T-helper 1 cell (primary cell): ENCODE measurements at places on chromosomes 11 and 22.
A peak's percentile ranks its signal among the peaks of the same experiment; 100 is the strongest.

DNA sequence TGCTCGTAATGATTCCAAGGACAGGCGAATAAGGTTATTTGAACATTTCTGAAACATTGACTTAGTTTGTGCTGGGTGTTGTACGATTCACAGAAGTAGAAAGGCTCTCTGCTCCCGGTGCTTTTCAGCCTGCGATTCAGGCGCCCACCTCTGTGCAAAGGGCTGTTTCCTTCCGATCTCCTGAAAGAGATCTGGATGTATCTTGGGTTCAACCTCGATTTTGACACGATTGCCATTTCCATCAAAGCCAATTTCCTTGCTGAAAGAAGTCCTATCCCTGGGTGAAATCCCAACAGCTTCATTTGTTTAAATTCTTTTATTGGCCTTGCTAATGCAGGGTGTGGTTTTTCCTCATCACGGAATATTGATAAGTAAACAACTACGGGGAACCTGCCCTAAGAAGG lies 1.1 kb upstream of the ZC3H12C start:
- no peak for DNase-seq

DNA sequence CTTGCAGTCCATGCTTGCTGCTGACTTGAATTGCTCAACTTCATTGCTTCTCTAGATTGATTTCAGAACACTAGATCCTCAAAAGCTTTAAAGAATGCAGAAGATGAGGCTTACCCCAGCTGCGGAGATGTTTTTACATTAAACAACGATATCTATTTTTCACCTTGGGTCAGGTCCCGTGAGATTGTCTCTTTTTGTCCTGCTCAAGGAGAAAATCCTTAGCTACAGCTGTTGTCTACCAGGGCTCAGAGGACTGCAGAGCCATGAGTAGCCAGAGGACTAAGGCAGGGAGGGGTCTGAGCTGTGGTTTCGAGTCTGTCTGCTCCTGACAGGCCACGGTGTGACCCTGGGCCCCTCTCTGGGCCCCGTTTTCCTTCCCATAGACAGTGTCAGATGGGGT lies 51.4 kb downstream of the PKNOX2 start:
- DNase-seq, result no peak

DNA sequence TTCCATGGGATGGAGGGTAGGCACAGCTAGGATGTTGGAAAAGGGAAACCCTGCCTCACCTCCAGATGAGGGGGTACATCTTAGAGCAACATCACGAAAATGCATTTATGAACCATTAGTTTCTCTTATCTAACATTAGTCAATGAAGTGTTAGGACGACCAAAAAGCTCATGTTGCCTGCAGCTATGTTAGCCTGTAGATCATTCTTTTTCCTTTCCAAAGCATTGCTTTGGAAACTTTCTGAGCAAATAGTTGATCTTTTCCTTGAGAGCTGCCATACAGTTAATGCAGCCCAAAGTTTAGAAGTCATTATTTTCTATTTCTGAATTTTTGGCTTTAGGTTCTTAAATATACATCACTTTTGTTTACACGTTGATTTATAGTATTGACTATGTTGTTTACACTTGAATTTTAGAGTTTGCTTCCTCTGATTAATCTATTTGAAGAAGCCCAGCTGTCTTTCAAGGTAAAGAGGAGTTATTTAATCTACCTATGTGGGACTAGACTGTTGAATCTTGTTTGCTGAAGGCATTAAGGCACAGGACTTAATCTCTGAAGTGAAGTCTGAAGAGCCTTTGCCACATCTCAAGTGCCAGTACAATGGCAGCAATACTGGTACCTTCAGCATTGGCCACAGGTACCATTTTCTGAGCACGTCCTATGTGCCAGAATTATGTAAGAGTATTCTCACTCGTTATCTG lies 11.0 kb downstream of the POU2AF3 start:
- no peak for DNase-seq

DNA sequence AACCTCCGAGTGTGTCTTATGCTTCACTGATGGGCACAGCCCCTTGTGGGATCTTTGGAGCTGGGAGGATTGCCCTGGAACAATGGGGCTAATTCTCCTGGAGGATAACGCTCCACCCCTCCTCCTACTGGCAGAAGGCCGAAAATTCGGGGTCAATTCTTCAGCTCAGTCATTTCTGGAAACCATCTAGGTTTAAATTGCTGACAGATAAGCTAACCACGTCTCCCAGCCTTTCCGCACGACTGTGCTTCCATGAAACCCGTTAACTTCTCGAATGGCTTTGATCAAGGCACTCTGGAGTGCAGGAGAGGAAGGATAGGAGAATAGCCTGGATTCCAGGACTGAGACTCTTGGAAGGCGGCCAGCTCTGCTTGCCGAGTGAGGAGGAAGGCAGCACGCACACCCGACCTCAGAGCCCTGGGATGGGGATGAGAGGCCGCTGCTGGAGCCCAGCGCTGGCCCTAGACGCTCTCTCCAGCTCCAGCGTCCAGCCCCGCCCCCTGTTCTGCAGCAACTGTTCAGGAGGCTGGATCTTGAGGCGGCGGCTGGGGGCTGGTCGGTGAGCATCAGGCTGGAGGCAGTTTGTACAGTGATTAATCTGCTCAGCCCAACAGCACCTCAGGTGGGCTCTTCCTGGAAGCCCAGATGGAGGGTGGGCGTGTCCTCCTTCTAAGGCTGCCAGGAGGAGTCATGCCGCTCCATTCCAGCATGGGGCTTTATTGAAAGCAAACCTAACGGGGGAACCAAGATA lies 176.7 kb upstream of the NCAM1 start:
- DNase-seq, result no peak

- DNase-seq, result no peak
Measured at GRCh38 chr11:79117488-79117887, 323.3 kb downstream of the TENM4 start.

GRCh38 chr11:27427183-27427980 lies 45.2 kb downstream of the LGR4 start:
- DNase-seq, result no peak

DNA sequence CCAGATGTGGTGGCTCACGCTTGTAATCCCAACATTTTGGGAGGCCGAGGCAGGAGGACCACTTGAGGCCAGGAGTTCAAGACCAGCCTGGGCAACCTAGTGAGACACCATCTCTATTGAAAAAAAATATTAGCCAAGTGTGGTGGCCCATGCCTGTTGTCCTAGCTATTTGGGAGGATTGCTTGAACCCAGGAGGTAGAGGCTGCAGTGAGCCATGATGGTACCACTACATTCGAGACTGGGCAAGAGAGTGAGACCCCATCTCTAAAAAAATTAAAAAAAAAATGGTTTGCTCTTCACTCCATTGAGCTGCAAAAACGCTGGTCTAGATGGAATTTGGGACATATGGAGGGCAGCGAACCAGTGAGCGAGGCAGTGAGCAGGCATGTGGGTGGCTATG lies 21.6 kb upstream of the SOX10 start:
- no peak for DNase-seq

GRCh38 chr11:124716591-124716990 lies 23.2 kb upstream of the NRGN start:
- DNase-seq, result no peak

- peak; percentile 49 for DNase-seq
Measured at GRCh38 chr11:128868841-128869671, 2.0 kb upstream of the KCNJ1 start.

DNA sequence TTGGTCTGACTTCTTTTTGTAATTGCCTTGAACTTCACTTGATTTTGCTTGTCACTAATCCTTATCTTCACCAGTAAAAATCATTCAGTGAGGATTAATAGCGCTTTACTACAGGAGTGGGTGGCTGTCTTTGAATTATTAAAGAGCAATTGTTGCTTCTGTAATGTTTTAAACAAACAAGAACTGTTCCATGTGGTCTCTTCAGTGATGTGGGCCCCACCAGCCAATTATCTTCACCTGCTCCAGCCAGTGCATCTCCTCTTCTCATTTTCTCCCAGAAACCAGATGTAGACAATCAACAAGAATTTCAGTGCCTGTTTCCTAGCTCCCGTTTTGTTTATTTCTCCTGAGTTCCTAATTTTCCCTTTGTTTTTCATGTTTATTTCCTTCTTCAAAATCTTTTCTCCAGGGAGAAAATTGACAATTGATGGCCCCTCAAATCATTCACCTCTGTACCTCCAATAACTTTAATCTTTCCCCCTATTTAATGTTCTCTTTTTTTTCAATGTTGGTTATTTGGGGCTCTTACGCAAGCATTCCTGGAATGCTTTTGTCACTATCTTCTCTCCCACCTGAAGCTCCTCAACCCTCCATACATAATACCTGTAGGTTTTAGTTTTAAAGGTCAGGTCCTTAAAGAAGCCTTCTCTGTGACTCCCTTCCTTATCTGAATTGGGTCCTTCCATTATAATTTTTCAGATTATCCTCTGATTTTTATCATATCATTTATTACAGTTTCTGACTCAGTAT lies 115.1 kb downstream of the ARFGAP2 start:
- no peak for DNase-seq

- DNase-seq, result no peak
Measured at GRCh38 chr22:30471616-30472318, at the start of gene SEC14L3. TSS of gene SEC14L3 (minus strand) at chr22:30472017. CDS start at chr22:30471958, 59 bp downstream.

DNA sequence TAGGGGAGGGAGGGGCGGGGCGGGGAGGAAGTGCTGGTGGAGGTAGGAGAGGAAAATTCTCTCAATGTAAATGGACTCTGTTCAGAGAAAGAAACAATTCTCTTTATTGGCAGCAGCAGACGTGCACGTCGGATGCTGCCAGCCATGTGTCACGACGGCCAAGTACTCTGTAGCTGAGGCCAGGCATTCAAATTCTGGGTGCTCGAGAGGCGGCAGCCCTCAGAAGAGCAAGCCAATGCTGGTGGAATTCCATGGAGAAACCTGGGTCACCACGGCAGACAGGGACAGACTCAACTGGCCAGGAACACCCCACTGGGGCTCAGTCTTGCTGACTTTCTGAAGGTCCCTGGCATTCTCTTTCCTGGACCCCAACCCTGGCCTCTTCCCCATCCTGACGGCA lies 90.8 kb downstream of the ABTB2 start:
- DNase-seq, result no peak

GRCh38 chr22:44884968-44885805 lies 124.6 kb downstream of the PHF21B start:
- DNase-seq, result no peak

GRCh38 chr11:121533601-121534000 lies 80.8 kb upstream of the SORL1-AS1 start:
- no peak for DNase-seq

GRCh38 chr11:10856689-10857458 lies 979 bp downstream of the ZBED5 start:
- no peak for DNase-seq

DNA sequence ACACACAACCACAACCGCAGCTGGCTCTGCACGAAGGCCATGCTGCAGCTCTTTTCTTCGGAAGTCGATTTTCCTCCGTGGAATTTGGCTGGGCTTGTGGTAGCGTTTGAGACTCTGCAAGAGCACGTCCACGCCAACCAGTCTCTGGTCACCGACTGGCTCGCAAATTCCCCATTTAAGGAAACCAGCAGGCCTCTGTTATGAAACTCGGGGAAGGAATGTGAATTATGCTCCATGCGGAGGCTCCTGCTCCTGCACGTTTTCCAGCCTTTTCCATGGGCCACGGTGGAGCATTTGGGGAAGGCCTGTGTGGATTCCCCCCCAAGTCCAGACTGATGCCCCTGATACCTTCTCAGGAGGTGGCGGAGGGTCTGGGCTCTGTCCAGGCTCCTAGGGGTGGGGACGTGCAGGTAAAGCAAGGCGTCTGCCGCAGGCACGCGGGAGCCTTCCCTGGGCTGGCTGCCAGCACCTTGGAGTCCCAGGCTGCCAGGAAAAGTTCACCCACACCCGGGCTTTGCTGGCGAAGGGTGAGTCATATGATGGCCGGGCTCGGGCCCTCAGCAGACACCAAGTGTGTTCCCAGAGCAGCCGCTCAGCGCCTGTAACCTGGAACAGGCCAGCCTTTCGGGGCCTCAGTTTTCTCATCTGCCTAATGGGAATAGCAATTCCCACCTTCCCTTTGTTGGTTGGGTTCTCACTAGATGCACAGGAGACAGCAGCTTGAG lies 41.9 kb downstream of the LRP5 start:
- DNase-seq, result no peak

- no peak for DNase-seq
Measured at GRCh38 chr11:110032259-110032658, 60.9 kb upstream of the ZC3H12C start.

GRCh38 chr11:77814848-77815247 lies 5.7 kb downstream of the RSF1 start:
- DNase-seq, result no peak

DNA sequence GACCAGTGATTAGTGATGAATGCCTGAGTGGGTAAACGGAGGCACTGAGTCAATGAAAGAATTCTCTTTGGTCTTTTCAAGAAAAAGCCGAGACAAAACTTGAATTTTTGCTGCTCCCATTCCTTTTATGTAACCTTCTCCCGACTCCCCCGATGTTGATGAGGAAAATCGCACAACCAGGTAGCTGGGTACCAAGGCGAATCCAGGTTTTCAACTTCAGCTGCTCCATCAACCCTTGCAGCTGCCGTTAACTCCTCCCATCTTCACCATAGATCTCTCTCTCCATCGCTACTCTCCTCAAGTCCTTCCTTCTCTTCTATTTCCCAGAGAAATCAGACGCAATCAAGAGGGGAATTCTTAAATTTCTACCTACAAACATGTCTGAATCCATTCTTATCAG lies 611 bp upstream of the USP2 start:
- no peak for DNase-seq

DNA sequence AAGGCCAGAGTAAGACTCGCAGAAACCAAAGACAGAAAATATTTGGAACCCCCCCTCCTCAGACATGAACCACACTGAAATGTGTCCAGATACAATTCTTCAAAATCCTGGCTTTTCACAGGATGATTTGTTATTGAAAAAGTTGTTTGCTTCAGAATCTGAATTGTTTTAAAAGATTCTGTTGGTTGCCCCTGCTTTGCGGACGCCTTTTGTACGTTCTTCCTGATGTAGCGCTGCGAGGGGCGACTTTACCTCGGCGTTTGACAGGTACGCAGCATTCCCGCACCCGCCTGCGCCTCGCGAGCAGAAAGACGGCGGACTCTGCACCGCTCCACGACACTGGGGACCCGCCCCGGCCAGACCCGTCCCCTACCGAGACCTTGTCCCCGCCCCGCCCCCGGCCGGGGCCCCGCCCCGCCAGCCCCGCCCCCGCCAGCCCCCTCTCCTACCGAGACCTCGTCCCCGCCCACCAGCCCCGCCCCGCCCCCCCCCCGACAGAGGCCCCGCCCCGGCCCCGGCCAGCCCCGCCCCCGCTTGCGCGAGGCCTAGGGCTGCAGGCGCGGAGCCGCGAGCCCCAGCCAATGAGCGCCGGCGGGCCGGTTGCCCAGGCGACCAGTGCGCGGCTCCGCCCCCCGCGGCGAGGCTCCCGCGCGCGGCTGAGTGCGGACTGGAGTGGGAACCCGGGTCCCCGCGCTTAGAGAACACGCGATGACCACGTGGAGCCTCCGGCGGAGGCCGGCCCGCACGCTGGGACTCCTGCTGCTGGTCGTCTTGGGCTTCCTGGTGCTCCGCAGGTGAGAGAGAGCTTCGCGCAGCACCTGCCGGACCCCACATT lies at the start of gene GLB1L2:
GLB1L2 (plus strand) TSS at position 635 of the 835 bp plus-strand sequence; CDS start at position 709, 74 bp downstream.
- DNase-seq, result peak; percentile 74

- peak; percentile 46 for DNase-seq
Measured at GRCh38 chr11:90204832-90205646, 17.8 kb downstream of the CHORDC1 start.
